Stimulated activated CD4-positive, alpha-beta T cell treated with anti-CD3 and anti-CD28 coated beads, Interleukin-12 subunit alpha, Interleukin-12 subunit beta, amount 100 ng/mL, for 24 hours (primary cell): ENCODE measurements at places on chromosomes 3 and 15.
A peak's percentile ranks its signal among the peaks of the same experiment; 100 is the strongest.

DNA sequence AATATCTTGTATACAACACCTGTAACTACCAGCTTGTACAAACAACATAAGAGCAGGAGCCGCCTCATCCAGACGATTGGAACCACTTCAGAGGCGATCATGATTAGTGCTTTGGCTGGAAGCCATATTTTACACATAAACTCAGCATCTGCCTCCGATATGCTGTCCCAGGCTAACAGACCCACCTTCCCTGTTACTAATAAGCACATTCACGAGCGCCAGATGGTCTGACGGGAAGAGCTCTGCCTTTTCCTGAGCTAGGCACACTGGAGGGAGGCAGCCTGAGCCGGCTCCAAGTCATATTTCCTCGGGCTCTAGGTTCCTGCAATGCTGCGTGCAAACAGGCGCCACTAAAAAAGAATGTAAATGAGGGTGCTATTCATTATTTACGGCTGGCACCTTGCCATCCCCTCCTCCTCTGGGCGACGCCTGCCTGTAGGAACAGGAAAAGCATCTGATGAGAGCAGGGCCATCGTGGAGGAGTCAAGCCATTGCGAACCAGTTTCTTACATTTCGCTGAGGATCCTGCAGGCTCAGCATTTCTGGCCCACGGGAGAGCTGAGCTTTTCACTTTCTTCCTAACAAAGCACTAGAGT, 98.2 kb downstream of the ANXA2 start:
- no peak for DNase-seq

- DNase-seq, result no peak
These were observed 297.3 kb upstream of the UBE2E1 start for GRCh38 chr3:23508464-23508863.

- DNase-seq, result no peak
These were observed 57.0 kb downstream of the KLF15 start for GRCh38 chr3:126300001-126300760.

GRCh38 chr15:67361100-67361499, 106.5 kb downstream of the IQCH start:
- DNase-seq, result no peak

DNA sequence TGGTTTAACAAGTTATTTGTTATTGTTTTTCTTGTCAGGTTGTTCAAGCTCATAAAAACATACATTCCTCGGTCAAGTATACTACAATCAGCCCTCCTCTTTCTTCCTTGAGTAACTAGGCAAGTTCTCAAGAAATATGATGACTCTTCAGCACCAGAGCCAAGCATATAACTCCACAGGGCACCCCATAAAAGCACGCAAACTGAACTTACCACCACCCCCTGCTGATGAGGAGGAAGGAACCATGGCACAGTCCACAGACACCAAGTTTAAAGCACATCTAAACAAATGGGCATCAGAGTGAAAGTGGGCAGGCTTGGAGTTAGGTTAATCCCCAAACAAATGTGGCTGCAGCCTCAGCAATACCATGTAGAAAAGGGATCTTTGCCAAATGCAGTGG, 5.3 kb downstream of the IP6K2 start:
- no peak for DNase-seq

GRCh38 chr3:114218578-114219185, 18.7 kb downstream of the ZNF80 start:
- DNase-seq, result no peak

DNA sequence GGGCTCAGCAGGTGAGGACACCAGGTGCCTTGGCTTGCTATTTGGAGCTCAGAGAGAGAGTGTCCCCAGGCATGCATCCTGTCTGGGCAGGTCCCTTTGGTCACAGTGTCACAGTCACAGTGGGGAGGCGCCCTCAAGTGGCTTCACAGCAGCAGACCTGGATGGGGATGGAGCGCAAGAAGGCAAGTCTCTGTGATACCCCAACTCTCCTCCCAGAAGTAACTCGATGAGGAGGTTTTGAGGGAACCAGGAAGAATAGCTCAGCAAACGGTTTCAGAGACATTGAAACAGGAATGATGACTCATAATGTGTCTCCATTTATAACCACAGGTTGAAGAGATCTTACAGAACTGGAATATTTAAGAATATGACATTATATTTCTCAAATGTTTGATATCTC, 66.5 kb upstream of the SH3GL3 start:
- peak; percentile 20 for DNase-seq

DNA sequence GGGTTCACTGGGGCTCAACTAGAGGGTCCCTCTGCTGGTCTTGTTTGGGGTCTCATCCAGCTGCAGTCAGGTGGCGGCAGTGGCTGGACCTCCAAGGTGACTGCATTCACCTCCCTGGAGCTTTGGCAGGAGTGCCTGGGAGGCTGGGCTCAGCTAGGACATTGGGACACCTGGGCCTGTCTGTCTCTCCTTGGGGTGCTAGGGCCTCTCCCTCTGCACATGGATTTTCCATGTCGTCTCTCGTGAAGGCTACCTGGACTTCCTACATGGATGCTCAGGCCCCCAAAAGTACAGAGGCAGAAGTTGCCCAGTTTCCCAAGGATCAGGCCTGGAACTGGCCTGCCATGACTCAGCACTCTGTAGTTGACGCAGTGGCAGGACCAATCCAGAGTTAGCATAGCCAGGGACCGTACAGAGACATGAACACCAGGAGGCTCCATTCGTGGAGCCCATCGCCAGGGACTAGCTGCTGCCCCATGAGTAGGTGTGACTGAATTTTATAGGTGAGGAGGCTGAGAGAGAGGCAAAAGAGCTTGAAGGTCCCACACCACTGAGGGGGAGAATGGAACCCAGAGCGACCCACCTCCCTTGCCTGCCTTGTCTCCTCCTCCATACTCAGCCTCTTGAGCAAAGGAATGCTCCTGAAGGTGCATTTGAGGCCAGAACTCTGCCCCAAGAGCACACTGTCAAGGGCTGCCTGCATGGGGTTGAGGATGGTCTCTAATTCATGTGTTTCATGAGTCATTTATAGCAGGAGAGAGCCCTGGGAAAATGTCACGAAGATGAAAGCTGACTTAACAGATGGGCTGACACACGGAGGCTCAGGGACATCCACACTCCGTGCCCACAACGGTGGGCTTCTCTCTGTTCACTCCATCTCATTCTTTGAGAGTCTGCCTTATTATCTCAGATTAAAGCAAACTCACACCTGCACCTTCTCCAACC, 13.0 kb upstream of the ALDH1A3 start:
- no peak for DNase-seq

DNA sequence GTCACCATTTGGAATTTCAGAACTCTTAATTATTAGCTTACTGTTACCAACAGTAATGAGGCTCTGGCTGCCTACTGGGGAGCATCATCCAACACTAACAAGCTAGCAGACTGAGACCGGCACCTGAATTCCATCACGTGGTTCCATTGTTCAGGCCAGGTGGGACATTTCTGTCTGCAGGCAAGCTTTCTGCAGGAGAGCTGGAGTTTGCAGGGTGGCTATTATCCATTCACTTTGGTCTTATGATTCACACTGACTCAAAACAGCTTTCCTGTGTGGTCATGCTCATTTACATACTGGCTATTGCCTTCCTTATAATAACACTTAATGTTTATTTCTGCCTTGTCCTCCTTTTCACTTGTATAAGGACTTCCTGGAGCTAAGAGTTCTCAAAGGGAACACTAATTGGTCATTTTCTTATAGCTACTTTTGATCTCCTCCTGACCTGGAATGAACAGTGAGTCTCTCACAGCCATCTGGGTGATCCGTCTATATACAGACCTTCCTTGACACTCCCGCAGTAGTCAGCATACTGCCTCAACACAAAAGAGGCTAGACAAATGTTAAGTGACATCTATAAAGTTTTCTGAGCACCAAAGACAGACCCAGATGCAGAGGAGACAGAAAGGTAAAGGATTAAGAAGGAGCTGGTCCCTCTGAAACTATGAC, 695.4 kb downstream of the FHIT start:
- no peak for DNase-seq

GRCh38 chr3:65936908-65937638, 101.6 kb downstream of the MAGI1 start:
- no peak for DNase-seq

DNA sequence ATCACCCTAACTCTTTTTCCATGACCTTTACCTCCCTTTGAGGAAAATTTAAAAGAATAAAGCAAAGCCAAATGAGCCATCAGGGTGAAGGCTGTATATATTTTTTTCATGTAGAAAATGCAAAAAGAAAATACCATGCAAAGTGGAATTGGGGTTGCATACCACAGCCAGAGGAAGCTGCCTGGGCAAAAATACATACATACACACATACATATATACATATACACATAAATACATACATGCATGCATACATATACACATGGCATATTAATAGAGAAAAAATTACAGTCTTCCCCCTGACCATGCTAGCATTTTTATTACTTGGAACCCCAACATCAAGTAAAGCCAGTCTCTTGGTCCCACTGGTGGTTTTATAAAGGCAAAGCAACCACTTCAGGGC, 63.7 kb upstream of the TMCO5A start:
- no peak for DNase-seq

GRCh38 chr3:134364061-134364935, 9.9 kb downstream of the AMOTL2 start:
- DNase-seq, result no peak

DNA sequence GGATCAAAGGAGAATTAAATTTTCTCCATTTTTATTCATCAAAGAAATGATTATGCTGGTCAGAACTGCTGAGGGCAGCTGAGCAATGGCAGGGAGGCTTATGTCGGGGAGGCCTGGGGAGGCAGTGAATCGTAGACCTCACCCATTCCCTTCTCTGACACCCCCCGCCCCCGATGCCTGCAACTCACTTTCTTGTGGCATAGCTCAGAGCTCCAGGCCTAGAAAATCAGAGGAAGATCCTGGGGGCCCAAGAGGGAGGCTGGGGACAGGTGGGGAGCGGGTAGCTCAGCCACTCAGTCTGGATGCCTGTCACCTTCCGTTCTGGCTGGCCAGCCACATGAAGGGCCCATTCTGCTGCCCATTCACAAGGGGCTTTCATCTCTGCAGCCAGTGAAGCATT, 1.1 kb upstream of the DNAH1 start:
- no peak for DNase-seq

DNA sequence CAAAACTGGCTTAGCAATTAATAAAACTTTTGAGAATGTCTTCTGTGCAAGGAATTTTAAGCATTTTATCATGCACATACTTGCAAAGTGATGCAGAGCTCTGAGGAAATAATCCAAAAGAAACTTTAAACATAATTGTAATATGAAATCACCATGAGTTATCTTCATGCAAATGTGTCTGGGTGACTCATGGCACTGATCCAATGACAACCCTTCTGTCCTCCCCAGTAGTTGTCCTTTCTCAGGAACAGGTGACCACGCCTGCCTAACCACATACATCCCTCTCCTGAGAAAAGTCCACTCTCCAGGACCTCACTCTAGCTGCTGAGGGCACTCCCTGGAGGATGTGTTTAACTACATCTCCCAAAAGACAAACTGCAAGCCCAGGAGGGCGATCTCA, 530.6 kb upstream of the IL12A start:
- no peak for DNase-seq

DNA sequence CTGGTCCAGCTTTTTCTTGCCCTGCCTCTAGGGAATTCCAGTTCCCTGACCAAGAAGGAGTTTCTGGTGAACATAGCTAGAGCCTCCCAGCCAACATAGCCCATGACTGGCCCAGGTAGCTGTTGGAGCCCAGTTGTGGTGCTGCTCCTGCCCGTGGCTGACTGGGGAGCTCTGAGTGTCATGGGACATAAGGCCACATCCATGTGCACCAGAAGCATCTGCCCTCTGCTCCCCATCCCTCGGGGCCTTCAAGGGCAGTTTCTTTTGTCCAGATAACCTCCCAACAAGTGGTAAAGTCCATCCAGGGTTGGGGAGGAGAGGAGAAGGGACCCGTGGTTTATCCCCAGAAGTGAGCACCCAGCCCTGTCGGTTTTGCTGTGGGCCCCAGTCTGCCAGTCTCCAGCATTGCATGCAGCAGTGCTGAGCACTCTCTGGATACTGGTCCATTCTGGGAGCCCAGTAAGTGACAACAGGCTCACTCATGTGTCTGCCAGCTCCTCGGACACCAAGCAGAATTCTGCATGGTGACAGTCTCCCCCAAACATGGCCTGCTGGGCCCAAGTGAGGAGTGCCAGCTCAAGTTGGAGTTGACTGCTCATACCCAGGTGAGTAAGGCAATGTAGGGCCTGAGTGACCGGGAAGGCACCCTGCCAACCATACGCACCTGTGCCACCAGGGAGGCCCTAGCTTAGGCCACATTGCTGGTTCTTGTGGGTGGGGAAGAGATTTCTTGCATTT, 28.8 kb downstream of the ACAA1 start:
- DNase-seq, result no peak

DNA sequence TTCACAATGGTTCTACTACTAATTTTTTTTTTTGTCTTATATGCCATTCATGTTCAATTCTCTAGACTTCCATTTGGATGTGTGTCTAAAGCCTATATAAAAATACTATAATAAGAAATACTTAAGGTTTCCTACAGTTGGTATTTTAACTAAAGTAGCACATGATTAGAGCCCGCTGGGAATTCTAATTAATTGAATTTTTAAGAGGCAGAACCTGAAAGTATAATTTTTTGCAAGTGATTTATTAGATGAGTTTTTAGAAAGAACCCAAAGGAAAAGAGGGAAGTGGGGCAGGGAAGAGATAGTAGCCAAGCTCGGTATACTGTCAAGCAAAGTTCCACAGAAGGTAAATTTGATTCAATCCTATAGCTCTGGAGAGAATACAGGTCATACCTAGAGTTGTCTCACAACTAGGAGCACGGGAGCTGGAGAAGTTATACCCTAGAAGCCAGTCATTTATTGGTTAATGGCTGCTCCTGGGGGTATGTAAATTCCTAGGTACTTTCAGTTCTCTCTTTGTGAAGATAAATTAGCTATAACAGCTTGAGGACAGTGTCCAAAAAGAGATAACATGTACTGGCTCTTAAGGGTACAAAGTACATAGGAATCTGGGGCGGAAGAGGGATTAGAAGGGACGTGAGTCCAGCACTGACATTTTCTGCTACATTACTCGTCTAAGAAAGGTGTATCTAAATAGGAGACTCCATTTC, 225.6 kb downstream of the CNTN6 start:
- DNase-seq, result no peak

- DNase-seq, result no peak
These were observed 252.7 kb upstream of the AZI2 start for GRCh38 chr3:28601291-28601690.

DNA sequence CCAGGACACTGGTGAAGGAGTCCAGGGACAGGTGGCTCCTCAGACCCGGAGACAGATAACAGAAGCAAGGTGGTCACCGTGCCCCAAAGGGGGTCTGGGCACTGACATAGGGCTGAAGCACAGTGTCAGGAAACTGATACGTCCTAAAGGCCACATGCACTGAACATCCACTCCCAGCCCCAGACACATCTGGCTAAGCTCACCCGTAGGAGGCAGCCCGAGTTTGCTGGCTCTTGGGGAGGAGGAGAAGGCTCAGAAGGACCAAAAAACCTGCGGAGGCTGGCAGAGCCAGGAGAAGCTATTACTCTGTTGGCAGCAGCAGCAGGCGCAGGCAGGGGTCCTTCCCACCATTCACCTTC, 1.2 kb downstream of the CACNA2D2 start:
- no peak for DNase-seq

DNA sequence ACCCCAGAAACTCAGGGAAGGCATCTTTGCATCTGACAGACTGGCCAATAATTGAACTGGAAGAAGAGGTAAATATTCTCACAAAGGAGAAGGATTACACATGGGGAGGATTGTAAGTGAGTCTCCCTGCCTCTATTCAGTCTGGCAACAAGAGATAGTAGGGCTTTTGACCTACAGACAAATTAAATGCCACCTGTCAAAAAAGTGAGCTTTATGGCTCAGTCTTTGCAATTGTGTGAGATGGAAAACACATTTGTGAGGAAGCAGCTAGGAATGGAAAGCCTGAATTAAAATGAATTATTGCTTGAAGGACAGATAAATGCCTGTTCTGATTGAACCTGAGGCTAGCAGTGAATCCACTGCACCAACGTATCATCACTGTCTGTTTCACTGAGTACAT, 173.3 kb upstream of the GOLIM4 start:
- DNase-seq, result no peak
